ENCODE measurements at places on chromosomes 1 and 21.
A peak's percentile ranks its signal among the peaks of the same experiment; 100 is the strongest.

DNA sequence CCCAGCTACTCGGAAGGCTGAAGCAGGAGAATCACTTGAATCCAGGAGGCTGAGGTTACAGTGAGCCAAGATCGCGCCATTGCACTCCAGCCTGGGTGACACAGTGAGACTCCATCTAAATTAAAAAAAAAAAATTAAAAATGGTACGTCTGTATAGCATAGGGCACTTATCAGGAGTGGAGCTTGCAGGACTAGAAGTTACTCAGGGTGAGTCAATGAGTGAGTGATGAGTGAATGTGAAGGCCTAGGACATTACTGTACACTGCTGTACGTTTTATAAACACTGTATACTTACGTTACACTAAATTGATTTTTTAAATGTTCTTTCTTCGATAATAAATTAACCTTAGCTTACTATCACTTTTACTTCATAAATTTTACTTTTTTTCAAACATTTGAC, 183.6 kb downstream of the NR5A2 start:
- DNase-seq = no peak

- no peak for DNase-seq
Measured at GRCh38 chr1:232915212-232915611, 35.2 kb upstream of the NTPCR start.

GRCh38 chr1:7373251-7373650, 397.8 kb upstream of the VAMP3 start:
- no peak for DNase-seq

- DNase-seq = no peak
Measured at GRCh38 chr21:42344631-42345030, 6.2 kb downstream of the TFF2 start.

DNA sequence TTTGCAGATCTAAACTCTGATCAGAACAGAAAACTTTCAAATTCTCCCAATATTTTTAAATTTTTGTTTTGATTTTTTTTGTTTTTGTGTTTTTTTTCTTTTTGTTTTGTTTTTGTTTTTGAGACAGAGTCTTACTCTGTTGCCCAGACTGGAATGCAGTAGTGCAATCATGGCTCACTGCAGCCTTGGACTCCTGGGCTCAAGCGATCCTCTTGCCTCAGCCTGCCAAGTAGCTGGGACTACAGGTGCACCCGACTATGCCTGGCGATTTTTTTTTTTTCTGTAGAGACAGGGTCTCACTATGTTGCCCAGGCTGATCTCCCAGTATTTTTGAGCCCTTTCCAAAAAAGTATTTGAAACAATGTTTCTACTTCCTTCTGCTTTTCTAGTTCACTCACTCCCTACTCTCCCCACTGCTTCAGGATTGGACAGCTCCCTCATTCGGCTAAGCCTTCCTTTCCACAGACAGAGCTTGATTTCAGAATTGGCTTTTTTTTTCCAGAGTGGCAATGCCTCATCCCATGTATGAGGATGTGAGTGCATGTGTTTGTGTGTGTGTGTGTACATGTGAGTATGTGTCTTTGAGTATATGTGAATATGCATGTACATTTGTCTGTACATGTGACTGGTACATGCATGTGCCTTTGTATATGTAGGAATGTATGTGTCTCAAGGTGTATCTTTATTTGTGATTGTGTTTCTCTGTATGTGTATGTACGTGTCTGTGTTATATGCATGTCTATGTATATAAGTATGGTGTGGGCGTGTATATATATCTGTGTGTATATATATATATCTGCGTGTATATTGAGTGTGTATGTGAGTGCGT, 11.9 kb downstream of the LHX4 start:
- DNase-seq = no peak

- DNase-seq = no peak
Measured at GRCh38 chr1:159845751-159846629, 16.5 kb downstream of the VSIG8 start.

- peak; percentile 16 for DNase-seq
Measured at GRCh38 chr1:91997607-91998195, 32.1 kb upstream of the EPHX4 start.

- no peak for DNase-seq
Measured at GRCh38 chr1:38512789-38513188, 346.8 kb downstream of the RRAGC start.

- DNase-seq = no peak
Measured at GRCh38 chr21:41316200-41317062, at the start of gene FAM3B. Gene FAM3B, plus strand, starts transcription at chr21:41316801. Its CDS starts 79 bp downstream, at chr21:41316880.

Measured in midbrain (tissue), 1 donor.